NCI-H1417 treated with DMSO at 0.1 percent for 48 hours (cell line): ENCODE measurements at places on chromosomes 7 and 10.

DNA sequence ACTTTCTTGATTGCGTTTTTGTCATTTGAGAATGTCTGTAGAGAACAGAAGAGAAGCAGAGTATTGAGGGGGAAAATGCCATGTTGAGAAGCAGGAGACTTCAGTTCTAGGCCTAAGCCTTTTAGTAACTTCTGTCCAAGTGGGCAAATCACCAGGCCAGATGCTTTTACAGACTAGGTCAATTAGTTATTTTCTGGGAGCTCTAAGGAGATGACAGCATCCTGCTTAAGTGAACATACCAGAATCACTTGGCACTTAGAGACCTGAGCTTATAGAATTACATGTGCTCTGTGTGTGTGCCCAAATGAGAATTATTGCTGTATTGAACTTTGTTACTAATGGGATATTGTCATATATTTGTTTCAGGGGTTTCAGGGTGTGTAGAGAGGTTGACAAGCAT lies 24.0 kb downstream of the AGK start:
- no peak for DNase-seq

GRCh38 chr7:29463504-29464158 lies 100.0 kb upstream of the PRR15 start:
- DNase-seq = no peak

DNA sequence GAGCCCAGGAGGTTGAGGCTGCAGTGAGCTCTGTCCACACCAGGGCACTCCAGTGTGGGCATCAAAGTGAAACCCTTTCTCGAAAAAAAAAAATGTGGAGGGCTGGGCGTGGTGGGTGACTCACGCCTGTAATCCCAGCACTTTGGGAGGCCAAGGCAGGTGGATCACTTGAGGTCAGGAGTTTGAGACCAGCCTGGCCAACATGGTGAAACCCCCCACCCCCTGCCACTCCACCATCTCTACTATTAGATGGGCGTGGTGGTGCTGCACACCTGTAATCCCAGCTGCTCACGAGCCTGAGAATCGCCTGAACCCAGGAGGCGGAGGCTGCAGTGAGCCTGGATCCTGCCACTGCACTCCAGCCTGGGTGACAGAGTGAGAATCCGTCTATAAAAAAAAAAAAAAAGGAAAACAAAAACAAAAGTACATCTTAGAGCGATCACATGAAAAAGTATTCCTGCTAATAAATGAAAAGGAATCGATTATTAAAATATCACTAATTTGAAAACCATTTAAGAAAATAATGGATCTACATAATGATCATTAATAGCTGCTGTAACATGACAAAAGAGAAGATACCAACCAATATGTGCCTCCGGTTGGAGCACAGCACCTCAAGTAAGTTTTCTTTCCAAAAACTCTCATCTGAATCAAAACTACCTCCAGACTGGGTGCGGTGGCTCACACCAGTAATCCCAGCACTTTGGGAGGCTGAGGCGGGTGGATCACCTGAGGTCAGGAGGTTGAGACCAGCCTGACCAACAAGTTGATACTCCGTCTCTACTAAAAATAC lies 4.9 kb downstream of the HNRNPF start:
- DNase-seq = no peak

GRCh38 chr10:86547296-86547695 lies 25.7 kb upstream of the WAPL start:
- no peak for DNase-seq

DNA sequence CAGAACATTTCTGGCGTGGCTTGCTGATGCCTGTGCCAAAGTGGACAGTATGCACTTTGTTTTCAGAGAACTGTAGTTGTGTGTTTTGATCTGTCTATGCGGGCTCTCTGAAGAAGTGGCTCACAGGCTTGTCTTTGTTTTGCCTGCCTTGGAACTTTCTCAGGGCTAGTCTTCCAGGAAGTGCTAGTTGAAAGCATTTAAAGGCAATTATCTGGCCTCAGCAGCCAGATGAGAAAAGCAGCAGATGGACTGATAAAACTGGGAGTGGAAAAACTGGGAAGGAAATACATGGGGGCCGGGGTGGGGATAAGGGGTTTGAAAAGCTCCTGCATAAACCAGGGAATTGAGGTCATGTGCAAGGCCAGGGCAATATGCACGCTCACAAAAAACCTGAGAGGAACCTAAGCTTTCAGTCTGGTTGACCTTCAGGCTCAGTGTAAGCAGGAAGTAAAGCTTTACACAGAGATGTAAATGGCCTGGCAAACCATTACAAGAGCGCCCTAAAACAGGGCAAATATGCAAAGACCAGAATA lies 94.5 kb downstream of the ZNF33B start:
- DNase-seq = no peak

DNA sequence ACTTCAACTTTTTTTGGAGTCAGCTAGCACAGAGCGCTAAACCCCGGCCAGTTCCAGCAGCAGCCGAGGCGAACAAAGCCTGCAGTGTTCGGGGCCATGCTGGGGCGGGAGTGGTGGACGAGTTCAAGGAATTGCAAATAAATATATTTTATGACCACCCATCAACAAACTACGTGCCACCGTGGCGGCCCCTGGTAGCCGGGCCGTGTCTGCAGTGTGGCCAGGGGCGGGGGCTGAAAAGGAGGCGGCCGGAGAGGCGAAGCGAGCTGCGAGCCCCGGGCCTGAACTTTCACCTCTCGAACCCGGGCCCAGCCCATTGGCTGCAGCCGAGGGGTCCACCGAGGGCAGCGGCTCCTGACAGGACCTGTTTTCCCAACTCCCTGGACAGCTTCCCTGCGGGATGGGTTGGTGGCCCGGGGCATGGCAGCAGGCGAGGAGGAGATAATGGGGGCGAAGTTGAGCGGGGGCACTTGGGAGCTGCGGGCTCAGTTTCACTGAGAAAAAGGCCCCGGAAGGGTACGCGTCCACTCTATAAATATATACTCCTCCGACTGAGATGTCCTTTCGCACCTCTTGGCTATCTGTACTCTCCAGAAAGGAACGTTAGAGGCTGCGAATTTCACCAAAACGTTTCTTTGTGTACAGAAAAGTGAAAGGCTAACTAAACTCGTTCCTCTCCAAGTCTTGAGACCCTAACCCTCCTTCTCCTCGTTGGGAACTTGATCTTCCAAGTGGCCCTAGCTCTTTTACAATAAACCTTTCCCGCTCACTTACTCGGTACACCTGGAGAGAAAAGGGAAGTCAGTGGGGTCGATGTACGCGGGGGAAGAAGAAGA lies 164.6 kb upstream of the PPP1R3A start:
- DNase-seq = no peak

DNA sequence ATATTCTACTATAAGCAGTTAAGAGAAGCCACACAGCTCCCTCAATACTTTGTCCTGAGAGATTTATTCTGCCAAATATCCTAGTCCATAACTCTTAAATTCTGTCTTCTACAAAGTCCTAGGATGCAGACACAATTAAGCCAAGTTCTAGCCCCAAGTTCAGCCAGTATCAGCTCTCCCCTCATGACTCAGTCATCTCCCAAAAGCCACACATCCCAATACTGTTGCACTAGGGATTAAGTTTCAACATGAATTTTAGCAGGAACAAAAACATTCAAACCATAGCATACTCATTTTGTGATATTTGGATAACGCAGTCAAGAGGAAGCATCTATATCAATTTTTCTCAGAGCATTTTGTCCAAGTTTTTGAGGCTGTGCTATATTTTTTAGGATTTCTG lies 277.4 kb downstream of the FZD1 start:
- no peak for DNase-seq

- no peak for DNase-seq
These were observed 54.0 kb downstream of the PWWP2B start for GRCh38 chr10:132450825-132451505.

GRCh38 chr7:65287023-65287422 lies 86.6 kb upstream of the ZNF92 start:
- no peak for DNase-seq

DNA sequence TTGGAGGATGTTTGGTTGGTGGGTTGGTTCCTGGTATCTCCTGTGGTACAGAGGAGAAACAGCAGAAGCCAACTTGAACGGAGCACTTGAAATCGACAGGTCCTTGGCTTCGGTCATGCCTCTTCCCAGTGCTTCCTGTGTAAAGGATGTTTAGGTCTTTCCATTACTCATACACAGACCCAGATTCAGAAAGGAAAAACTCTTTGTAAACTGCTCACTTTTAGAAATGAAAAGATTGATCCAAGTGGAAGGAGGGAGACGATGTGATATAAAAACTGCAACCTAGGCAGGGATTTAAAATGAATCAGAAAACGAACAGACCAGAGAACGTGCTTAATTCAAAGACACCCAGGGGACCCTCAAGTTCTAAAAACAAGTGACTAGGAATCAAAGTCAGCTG lies 338.4 kb downstream of the GALNT17 start:
- no peak for DNase-seq

DNA sequence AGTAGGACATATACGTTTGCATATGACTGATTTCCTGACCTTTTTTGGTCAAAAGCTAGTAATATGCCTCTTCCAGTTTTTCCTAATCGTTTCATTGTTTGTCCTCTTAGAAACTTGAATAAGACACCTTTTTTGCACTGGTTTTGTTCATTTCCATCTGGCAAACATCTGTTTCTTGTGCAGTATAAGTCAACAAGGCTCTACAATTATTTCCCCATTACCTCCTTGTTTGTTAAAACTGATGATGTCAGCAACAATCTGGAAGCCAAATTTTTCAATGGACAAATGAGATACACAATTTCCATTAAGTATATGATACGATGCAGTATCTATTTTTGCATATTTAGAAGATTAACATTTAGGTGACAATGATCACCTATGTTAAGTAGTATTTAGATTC lies 148.8 kb downstream of the NRBF2 start:
- no peak for DNase-seq

DNA sequence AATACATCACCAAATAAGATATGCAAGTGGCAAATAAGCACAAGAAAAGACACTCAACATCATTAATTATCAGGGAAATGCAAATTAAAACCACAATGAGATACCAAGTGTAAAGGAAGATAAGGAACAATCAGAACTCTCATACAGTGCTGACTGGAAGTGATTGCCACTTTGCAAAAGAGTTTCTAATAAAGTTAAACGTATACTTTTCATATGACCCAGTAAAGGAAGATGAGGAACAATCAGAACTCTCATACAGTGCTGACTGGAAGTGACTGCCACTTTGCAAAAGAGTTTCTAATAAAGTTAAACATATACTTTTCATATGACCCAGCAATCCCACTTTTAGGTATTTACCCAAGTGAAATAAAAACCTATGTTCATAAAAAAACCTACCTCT lies 12.2 kb upstream of the JMJD1C start:
- no peak for DNase-seq

- DNase-seq = no peak
These were observed 177.7 kb downstream of the SH3PXD2A start for GRCh38 chr10:103677486-103678177.

DNA sequence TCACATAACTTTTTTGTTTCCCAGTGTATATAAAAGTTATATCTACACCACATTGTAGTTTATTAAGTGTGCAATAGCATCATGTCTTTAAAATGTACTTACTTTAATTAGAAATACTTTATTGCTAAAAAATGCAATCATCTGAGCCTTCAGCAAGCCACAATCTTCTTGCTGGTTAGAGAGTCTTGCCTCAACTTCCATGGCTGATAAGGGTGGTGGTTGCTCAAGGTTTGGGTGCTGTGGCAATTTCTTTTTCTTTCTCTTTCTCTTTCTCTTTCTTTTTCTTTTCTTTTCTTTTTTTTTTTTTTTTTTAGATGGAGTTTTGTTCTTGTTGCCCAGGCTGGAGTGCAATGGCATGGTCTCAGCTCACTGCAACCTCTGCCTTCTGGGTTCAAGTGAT lies 360.0 kb downstream of the MAGI2 start:
- DNase-seq = no peak

- no peak for DNase-seq
These were observed 54.8 kb downstream of the THNSL1 start for GRCh38 chr10:25071227-25071626.

DNA sequence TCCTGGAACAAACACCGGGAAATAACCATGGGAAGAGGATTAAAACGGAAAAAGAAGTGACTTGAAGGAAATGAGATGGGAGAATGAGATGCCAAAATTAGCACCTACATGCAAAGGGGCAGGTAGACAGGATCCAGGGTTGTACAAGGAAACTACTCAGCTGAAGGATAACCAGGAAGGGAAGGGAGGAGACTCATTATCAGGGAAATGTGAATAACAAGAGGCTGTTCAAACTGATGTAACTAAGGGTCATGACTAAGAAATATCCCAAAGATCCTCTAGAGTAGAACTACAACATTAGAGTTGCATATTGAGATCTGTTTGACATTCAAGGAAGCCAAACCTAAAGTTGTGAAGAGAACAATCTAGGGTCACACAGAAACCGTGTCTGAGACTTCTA lies 166.2 kb upstream of the SP8 start:
- no peak for DNase-seq

GRCh38 chr10:124319926-124320391 lies 98.8 kb downstream of the OAT start:
- DNase-seq = no peak

DNA sequence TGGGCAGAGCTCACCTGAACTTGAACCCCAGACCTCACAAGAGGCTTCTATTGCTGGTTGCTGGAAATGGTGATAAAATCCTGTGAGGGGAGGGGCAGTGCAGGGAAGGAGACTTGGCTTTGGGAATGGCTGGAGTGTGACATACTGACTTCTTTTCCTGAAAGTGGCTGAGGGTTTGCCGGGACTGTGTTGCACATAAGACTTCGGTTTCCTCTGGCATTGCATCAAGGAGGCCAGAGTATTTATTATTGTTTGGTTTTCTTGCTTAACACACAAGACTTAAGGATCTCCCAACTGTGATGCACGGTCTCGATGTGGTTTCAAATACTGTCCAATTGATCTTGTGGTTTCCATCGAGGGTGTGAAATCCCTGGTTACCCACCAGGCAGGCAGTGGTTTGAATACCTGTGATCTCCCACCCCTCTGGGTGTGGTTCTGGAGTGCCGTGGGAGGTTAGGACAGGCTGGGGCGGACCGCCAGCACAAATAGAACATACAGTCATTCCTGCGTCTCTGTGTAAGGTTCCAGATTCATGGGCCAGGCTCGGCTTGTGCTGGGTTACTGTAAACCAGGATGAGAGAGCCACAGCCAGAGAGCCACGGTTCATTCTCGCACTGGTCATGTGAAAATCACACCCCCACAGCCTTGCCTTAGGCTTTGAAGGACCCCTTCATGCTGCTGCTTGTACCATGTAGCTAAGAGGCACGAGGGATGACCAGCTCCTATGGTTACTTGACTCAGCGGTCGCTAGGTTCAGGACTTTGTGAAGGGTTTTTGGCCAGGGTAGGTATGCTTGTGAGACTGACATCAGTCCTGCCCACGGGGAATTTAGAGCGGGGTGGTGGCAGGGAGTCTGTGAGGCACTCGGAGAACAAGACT lies 39.2 kb downstream of the WBP1L start:
- no peak for DNase-seq

- DNase-seq = no peak
These were observed 115.5 kb upstream of the ZMIZ1 start for GRCh38 chr10:78953113-78953798.
